Spinal cord (tissue), 10 donors: ENCODE measurements at places on chromosomes 13 and 19. TPM values are rescaled to one million over a fixed set of nuclear protein-coding genes. Genes with fewer than 3 reads are reported as not detected.
A peak's percentile ranks its signal among the peaks of the same experiment; 100 is the strongest.

GRCh38 chr13:98274921-98275487, 97.9 kb upstream of the RNF113B start:
- DNase-seq, result no peak

GRCh38 chr19:51521781-51522180, 9.7 kb downstream of the SIGLEC6 start:
- DNase-seq, result no peak

GRCh38 chr13:109381546-109382180, 404.7 kb downstream of the IRS2 start:
- DNase-seq, result no peak

DNA sequence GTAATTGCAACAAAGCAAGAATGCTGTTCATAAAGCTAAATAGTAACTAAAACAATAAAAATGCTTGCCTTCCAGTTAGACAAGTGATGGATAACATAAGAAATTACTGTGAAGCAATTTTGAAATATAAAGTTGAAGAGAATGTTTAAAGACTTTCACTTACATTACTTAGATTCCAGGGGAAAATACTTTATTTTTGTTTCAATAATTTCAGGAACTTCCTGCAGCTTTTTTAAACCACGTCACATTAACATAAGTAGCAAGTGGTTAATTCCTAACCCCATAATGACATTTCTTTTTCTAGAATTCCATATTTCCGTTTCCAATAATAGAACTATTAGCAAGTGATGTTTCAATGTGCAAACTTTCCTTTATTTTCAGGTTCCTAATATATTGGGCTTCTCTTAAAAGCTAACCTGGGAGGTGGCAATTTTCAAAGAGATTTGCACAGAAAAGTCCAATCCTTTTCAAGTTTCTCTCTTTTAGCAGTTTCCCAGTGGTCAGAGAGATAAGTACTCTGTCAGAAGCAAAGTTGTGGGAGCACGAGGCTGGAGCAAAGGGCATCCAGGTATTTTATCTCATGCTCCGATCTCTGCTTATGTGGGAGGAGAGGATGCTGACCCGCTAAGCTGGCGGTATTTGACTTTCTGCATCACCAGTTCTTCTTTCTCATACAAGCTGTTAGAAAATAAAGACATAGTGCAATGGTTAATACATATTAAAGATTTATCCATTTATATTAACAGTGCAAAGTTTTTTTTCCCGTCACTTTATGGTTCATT, 1025.3 kb downstream of the EFNB2 start:
- no peak for DNase-seq

DNA sequence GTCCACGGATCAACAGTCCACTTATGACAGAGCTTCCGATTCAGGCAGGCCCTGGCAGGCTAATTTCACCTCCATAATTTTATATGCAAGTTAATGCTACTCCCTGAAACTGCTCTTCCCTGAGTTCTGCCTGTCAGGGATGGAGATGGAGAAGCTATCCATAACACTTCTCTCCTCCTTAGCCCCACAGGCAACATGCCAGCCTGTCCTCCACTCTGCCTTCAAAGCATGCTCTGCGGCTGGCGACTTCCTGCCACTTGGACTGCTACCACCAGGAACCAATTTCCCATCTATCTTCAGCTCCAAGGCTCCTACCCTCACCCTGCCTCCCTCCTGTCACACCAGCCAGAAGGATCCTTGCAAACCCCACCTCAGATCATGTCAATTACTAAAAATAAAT, 35.4 kb downstream of the GSX1 start:
- DNase-seq, result no peak

DNA sequence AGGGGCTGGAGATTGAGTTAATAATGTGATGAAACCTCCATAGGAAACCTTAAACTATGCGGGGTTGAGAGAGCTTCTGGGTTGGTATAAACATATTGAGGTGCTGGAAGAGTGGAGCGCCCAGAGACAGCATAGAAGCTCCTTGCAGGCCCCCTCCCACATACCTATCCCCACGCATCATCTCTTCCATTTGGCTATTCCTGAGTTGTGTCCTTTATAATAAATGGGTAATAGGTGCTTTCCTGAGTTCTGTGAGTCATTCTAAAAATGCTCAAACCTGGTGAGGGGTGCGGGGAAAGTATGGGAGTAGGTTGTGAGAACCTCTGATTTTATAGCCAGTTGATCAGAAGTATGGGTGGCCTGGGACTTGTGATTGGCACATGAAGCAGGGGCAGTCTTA, 14.6 kb downstream of the CCDC122 start:
- no peak for DNase-seq

GRCh38 chr19:35643255-35644205, 2.0 kb downstream of the ETV2 start:
- DNase-seq, result peak; percentile 53

DNA sequence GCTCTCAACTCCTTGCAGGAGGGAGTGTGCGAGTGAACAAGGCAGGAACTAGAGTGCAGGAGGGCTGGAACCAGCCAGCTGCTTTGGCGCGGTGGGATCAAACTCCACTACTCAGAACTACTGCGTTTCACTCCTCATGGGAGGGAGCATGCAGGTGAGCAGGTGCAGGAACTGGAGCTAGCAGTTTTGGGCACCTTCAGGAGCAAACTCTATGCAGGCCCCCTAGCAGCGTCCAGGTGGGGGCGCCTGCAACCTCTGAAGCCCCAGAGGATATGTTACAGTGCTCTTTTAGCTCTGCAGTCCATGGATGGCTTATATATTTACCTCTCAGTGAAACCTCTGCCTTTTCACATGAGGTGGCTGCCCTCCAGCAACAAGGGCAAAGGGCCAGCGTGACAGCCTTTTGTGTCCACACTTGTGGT, 1303.4 kb downstream of the PCDH9 start:
- peak; percentile 16 for DNase-seq

GRCh38 chr19:18849838-18850400, 18.2 kb downstream of the UPF1 start:
- no peak for DNase-seq

- no peak for DNase-seq
Observed at GRCh38 chr13:41006306-41006705, 12.8 kb downstream of the ELF1 start.

DNA sequence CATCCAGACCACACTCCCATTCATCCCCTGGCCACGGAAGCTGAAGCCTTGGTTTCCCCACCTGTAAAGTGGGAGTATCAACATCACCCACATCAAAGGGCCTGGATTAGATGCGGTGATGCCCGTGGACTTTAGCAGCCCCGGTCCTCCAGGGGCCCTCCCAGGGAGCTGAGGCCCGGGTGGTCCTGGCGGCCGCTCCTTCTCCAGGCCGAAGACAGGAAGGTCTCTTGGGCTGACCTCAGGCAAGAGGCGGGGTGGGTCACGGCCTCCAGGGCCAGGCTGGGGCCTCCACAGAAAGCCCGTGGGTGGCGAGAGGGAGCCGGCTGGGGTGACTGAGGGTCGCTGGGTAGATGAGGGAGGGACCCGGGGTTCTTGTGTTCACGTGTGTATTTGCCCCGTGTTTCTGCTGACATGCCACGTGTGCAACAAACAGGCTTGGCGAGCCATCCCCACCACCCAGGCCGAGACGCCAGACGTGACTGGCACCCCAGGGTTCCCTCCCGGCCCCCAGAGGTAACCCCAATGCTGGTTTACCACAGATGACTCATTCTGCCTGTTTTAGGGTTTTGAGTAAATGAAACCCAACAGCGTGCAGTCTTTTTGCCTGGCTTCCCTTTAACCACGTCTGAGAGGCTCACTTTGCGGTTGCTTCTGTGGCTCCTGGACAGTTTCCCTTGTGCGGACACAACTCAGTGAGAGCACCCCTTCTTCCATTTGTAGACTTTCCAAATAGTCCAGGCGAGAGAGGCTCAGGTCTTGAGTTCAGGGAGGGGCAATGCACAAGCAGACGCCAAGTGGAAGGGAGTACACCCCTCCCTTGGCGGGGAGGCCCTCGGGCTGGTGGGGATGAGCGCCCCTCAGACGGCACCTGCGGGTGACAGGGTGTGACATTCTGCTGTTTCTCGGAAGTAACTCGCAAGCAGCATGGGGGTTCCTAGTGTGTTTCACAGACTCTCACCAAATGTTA, 42.9 kb downstream of the C13orf46 start:
- DNase-seq, result no peak

Gene ZNF224
- 49.9 TPM for total RNA-seq

Gene NDUFA3
- 8.4 TPM for total RNA-seq

Gene CEACAM16
- not detected for total RNA-seq

Gene KLF1
- 2.1 TPM for total RNA-seq

Gene SLC1A6
- total RNA-seq, result 9.6 TPM
